ENCODE measurements at places on chromosomes 6 and 20. TPM values are rescaled to one million over a fixed set of nuclear protein-coding genes. Genes with fewer than 3 reads are reported as not detected.

- DNase-seq: no peak
Observed at GRCh38 chr6:80959034-80959433, 793.4 kb downstream of the TENT5A start.

DNA sequence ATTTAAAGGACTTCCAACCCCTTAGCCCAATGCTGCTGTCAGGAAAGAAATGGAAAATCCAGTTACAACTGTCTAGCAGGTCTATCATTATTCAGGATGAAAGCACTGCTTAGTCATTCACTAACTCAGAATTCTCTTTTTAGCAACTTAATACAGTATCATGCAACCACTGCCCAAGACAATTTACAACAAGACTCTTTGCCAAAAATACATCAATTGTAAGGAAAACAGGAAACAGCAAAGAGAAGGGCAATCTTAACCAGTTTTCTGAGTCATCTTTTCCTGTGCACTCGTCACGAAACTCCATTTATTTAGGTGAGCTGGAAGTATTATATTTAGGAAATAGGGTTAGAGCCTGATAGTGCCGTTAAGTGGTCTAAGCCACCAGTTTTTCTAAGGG lies 1197.7 kb upstream of the CITED2 start:
- DNase-seq: peak; percentile 79

DNA sequence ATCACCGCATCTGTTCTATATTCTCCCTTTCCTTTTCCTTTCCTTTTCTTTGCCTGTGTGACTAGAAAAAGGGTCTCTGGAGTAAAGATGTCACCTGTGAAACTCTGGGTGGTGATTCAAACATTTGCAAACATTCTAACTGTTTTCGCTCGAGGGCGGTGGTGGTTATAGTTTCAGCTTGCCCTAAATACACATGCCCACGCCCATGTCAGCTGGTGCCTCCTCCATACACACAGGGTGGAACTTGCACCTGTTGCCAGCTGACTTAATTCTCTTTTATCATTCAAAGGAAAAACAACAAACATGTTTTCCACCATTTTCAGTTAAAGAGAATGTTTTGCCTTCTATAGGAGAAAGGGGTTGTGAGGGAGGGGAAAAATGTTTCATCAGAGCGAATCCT lies 381.9 kb upstream of the ARID1B start:
- DNase-seq: peak; percentile 35

DNA sequence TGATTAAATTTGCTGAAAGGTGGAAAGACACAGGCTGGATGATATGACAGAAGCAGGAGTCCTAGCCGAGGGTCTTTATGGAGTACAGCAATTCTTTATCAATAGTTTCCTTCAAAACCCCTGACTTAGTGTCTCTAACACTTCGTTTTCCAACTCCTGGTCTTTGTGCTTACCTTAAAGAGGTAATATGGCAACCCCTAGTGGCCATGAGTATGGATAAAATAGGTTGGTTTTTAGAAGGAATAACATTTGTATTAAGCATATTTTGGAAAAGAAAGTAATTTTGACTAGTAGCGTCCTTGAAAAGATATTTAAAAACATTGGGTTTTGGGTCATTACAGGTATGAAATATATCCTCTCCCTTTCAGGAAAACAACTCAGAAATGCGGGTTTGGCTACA lies 51.9 kb downstream of the VGLL2 start:
- peak; percentile 64 for DNase-seq

GRCh38 chr6:29723666-29724588 lies 693 bp downstream of the HLA-F start:
- no peak for DNase-seq

DNA sequence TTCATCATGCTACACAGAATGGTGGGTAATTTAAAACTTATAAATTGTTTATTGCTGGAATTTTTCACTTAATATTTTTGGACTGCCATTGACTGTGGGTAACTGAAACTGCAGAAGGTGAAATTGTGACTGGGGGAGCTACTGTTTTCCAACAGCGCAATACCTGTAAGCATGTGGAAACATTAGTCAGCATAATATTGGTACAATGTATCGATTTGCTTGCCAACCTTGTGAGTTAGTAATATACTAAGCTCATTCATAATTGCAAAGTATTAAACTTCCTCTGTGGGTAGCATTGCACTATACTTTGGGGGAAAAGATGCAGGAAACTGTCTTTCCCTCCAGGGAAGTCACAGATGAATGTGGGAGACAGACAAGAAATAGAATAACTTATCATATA lies 766.5 kb downstream of the HDGFL1 start:
- no peak for DNase-seq

- peak; percentile 71 for DNase-seq
Observed at GRCh38 chr6:165850434-165851019, 187.5 kb upstream of the PDE10A start.

- DNase-seq: no peak
Observed at GRCh38 chr6:122621638-122622037, 11.4 kb downstream of the PKIB start.

GRCh38 chr6:96391776-96392360 lies 129.7 kb upstream of the UFL1 start:
- DNase-seq: no peak

CCN2 gene
- total RNA-seq: 16.1 TPM

DNA sequence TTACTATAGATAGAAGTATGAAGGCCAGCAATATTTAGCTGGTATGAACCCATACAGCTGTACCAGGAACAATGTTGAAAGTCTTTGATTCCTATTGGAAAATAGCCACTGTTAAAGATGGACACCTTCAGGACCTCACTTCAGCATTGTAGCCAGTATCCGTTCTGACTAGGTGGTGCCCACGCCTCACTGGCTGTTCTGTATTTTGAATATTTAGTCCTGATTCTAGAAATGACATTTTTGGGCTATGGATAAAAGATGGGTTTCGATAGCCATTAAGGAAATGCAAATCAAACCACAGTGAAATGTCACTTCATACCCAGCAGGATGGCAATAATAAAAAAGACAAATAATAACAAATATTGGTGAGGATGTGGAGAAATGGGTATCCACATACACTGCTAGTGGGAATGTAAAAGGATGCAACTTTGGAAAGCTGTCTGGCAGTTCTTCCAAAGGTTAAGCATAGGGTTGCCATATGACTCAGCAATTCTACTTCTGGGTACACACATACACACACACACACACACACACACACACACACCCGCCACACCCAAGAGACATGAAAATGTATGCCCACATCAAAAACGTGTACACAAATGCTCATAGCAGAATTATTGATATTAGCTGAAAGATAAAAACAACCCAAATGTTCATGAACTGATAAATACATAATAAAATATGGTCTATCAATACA lies 56.8 kb downstream of the UTRN start:
- DNase-seq: no peak

RAMACL gene
- total RNA-seq: not detected

DNA sequence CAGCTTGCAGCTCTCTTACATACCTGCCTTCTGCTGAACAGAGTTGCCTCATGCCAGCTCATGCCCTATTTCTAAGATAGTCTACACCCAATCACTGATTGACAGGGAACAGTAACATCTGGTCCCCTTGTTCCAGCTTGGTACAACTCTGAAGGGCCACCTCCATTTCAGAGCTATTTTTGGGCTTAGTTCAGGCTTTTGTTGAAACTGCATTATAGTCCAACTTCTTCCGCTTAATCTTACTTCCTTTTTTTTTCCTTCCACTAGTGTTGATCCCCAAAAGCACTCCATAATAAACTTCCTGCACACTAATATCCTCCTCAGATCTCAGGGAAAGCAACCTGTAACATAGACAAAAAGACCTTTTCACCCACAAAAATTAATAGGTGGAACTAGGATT lies 65.7 kb upstream of the TNFRSF21 start:
- no peak for DNase-seq

- no peak for DNase-seq
Observed at GRCh38 chr6:45365036-45365435, 12.7 kb downstream of the SUPT3H start.

- no peak for DNase-seq
Observed at GRCh38 chr6:108294297-108294726, 542 bp upstream of the AFG1L start.

NAPB gene
- total RNA-seq: 14.2 TPM

TCF15 gene
- not detected for total RNA-seq

GRCh38 chr6:34223381-34223955 lies 13.2 kb upstream of the HMGA1 start:
- no peak for DNase-seq

DNA sequence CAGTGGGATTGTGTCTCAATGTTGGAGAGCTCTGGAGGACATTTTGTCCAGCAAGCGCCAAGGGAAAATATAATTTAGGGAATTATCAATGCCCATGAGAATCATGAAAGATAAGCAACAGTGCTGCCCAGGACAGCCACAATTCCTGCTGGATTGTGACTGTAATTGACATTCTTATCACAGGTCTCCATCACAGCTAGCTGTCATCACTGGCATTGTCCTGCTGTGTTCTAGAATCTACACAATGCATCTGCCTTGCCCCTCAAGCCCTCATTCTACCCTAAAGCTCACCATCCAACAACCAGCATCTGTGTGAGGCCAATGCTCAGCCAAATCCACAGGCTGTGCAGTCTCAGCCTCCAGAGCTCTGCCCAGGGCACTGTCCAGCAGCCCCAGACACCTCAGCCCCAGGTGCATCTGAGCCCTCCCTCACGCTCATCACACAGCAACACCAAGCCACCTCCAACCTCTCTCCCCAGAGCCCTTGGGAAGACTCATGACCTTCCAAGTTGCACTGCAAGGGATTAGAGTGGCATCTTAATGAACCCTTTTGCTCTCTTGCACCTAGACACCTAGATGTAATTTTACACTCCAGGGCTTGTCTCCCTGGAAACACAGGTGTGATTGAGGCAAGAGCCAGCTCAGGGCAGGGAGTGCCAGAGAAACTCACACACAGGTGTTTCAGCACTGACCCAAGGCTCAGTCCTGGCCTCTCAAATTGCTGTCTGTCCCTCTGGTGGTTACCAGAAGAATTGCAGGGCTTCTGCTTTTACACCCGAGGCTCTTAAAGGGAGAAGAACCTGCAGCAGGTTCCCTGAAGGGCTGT lies 85.2 kb upstream of the PHACTR3 start:
- peak; percentile 20 for DNase-seq

DNA sequence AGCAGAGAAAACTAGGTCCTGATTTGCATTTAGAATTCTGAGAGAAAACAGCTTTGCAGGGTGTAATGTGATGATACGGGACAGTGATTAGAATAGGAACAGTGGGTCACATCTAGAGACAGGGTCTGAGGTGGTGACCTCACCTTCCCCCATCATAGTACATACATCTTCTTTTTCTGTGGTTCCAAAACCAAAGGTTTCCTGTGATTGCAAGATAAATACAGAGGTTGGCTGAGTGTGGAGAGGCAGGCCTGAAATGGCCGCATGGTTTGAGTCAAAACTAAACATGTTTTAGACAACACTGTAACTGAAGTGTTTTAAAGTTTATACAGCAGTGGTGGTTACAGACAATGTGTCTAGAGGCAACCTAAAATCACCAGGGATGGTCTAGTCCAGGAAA lies 10.4 kb upstream of the NT5DC1 start:
- no peak for DNase-seq

NT5DC1 gene
- total RNA-seq: 13.1 TPM

DNA sequence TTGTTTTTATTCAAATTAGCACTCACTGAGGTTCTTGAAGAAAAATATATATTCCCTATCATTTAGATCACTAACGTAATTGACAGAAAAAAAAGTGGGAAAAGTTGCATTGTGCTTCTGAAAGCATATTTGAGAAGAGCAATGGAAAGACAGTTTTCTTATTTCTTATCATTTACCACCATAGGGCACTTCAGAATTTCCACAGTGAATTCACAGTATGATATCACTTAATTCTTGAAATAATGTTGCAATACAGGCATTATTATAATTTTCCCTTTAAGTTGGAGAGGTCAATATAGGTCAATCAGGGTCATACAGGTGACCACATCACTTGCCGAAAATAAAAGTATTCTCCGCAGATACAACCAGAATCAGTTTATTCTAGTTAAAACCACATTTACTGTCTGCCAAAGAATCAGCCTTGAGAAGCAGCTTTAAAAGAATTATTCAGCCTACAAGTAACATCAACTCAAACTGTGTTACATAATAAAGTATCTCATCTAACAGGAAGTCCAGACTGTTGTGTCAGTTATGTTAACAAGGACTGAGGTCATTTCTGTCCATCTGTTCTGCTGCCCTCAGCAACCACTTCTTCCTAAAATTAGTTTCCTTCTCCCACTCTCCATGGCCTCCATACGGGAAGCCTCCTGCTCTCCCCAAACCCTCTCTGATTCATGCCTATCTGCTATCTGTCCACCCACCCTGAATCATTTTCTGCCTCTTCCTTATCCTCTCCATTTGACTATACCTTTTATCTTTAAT lies 121.2 kb downstream of the SIM1 start:
- peak; percentile 94 for DNase-seq

DNA sequence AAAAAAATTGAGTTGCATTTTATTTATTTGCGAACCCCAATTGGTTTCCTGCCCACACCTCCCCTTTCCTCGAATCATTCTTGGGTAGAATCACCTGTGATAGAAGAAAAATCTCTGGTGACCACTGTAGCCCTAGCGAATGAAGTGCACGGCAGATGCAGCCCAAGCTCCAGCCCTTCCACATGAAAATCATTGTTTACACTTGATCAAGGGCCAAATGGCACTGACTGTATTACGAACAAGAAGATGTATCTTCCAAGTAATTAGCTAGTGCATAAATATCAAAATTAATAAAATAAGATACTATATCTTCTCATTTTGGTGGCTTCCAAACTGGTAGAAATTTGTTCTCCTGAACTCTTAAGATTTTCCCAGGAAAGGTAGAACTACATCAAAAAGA lies 93.4 kb upstream of the ARID1B start:
- DNase-seq: no peak

DNA sequence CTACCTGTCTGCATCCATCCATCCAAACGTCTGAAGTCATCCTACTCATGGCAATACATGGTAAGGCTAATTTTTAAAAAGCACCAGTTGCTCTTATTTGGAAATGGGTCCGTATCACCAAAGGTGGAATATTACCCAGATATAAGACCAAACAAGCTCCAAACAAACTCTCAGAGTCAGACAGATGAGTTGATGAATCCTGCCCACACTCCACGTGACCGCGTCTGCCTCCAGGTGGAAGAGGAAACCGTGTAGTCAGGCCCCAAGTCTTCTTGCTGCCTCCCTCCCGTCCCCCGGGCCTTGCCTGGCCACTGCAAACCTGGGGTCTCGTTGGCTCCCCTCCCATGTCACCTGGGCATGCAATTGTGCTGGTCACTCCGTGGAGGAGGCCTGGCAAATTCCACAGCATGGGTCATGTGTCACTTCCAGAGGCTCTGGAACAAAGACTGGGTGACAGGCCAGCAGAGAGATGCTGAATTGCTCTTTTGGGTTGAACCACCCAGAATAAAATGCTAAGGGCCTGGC lies 31.8 kb downstream of the CTCFL start:
- DNase-seq: no peak

- no peak for DNase-seq
Observed at GRCh38 chr6:74756923-74757322, 448.9 kb downstream of the COL12A1 start.

GRCh38 chr6:106508834-106509233 lies 120.5 kb downstream of the RTN4IP1 start:
- no peak for DNase-seq

PGC gene
- not detected for total RNA-seq

TSBP1 gene
- total RNA-seq: not detected
